Activated naive CD4-positive, alpha-beta T cell (primary cell): ENCODE measurements at places on chromosomes 2 and 18.

DNA sequence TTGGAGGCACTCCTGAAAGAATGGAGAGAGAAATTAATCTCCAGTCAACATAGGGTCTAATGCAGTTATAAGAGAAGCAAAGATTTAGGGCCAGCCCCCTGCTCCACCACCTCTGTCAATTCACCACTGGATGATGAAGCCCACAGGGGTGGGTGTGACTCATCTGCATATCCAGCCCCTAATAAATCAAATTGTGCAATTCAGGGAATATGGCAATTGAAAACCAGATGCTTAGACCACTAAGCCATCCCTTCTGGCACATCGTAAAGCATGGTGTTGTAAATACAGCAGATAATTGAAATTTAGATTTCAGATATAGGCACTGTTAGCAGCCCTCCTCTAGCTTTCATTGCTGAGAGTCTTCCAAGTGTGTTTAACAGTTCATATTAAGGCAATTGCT, 541.4 kb downstream of the PARD3B start:
- DNase-seq: no peak

DNA sequence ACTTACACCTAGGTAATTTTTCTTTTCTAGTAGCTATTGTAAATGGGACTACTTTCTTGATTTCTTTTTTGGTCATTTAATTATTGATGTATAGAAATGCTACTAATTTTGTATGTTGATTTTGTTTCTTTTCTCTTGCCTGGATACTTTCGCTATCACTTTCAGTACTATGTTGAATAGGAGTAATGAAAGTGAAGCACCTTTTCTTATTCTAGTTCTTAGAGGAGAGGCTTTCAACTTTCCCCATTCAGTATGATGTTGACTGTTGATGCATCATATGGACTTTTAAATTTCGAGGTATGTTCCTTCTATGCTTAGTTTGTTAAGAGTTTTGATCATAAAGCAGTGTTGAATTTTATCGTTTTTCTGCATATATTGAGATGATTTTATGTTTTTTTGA, 142.5 kb downstream of the CDH19 start:
- DNase-seq: no peak

DNA sequence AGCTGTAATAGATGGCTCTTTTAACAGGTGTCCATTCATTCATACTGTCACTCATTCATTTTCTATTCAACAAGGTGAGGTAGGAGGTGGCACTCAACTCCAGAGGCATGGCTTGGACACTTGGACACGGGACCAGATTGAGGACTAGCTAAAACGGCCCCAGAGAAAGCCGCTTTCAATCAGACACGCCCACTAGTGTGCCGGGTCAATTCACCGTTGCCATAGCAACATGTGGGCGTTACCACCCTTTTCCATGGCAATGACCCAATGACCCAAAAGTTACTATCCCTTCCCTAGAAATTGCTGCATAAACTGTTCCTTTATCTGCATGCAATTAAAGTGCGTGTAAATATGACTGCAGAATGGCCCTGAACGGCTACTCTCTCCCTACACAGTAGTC, 49.2 kb upstream of the LGALSL start:
- DNase-seq: no peak

DNA sequence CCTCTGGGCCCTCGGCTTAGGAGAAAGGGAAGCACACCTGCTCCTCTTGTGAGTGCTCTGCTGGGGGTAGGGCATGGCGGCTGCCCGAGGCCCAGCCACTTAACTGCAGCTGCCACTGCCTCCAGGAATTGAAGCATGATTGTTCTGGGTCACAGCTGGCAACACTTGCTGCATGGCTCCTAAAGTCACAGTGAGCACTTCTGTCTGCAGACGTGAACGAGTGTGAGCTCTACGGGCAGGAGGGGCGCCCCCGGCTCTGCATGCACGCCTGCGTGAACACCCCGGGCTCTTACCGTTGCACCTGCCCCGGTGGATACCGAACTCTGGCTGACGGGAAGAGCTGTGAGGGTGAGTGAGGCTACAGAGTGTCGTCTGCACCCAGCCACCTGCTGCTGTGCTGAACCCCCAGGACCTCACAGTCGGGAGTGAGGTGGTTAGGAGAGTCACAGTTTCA, 44.4 kb downstream of the FBLN7 start:
- DNase-seq: peak; percentile 67

GRCh38 chr2:10487081-10487740, 39.1 kb upstream of the ODC1 start:
- no peak for DNase-seq

DNA sequence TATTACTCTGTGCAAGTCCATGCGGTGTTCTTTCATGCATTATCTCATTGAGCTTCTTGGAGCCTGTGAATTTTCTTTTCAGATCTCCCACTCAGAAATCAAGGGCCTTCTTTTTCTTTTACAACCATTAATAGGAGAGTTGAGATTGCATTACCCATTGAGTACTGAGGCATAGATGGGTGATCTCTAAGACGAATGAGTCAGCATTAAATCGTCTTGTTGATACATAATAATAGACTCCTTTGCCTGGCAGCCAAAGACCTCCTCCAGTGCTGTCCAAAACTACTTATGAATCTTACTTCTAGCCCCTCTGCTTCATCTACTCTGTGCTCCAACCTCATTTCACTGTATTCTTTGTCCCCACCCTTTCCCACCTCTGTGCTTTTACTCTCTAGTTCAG, 180.5 kb downstream of the AGPS start:
- DNase-seq: no peak

DNA sequence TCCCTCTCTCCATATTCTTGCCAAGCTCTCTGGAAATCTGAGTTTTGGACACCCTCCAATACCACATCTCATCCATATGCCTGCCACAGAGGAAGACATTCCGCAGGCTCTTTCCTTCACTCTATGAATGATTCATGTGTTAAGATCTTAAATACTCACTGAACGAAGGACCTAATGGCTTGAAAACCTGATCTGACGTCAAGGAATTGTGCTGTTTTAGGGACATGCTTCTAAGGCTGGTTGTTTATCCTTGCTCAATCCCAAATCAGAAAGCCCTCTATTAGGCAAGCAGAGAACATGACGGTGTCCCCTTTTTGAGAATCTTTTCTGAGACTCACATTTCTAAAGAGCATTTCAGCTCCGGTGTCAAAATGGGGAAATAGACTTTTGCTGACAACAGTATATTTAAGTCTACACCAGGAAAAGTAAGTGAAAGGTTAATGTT, 83.7 kb upstream of the GALNT5 start:
- no peak for DNase-seq

- no peak for DNase-seq
Observed at GRCh38 chr18:56028514-56028913, 440.5 kb upstream of the TCF4 start.

- DNase-seq: no peak
Observed at GRCh38 chr2:195672674-195673073, 15.6 kb downstream of the SLC39A10 start.

- DNase-seq: no peak
Observed at GRCh38 chr2:240412975-240413812, 22.3 kb upstream of the GPC1 start.

DNA sequence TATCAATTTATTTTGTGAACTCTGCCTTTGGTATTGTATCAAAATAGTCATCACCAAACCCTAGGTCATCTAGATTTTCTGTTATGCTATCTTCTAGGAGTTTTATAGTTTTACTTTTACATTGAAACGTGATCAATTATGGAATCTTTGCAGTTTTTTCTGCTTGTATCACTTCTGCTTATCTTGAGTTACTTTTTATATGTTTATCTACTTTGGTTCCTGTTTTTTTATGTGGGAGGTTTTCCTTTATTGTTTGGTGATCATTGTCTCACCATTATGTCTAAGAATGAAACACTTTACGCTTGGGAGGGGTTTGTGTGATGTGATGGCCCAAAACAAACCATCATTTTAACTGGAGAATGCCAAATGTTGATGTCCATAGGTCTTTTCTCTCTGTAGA, 261.2 kb downstream of the SPAG16 start:
- no peak for DNase-seq

- DNase-seq: no peak
Observed at GRCh38 chr2:25333981-25334380, 7.7 kb downstream of the DNMT3A start.

DNA sequence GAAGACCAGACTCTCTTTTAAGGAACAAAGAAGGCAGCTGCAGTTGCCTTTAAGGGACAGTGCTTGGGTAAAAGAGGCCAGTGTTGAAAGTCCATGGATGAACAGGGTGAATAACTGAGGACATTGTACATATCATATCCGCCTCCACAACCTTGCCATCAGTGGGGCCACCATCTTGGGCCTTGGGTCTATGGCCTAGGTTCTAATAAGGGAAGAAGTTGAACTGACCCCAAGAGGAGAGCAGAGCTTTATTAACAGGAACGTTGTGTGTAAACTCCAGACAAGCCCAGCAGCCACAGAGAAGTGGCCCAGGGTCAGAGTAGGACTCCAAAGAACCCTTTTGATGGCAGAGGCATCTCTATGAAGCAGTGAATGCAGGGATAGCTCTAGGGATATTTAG, 332.8 kb downstream of the CYP26B1 start:
- no peak for DNase-seq

DNA sequence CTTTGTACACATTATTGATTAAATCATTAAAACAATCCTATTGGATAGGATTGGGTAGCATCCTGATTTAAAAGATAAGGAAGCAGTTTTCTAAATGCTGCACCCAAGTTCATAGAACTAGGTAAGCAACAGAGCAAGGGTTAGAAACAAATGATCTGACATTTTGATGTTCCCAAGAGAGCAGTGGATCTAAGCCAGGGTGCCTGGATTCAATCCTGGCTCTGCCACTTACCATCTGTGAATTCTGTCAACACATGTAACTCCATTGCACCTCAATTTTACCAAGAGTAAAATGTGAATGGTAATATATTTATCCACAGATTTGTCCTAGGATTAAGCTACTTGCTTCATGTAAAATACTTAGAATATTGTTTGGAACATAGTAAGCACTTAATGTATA, 982.6 kb upstream of the FANCL start:
- no peak for DNase-seq

DNA sequence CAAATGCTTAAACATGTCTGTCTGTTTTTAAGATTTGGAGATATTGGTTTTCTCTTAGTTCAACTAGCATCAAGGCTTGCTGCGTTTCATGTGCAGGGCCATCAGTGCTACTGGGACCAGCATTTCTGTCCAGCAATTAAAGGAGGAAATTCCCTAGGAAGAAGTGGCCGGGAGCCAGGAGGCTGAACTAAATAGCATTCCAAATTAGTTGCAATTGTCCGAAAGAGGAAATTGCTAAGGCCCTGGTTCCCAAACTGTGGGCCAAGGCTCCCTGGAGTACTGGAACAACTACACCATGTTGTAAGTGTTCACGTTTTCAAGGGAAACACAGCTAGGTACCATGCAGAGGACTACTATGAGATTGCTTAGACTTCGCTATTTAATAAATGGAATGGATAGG, 257.9 kb downstream of the PTPRM start:
- no peak for DNase-seq

DNA sequence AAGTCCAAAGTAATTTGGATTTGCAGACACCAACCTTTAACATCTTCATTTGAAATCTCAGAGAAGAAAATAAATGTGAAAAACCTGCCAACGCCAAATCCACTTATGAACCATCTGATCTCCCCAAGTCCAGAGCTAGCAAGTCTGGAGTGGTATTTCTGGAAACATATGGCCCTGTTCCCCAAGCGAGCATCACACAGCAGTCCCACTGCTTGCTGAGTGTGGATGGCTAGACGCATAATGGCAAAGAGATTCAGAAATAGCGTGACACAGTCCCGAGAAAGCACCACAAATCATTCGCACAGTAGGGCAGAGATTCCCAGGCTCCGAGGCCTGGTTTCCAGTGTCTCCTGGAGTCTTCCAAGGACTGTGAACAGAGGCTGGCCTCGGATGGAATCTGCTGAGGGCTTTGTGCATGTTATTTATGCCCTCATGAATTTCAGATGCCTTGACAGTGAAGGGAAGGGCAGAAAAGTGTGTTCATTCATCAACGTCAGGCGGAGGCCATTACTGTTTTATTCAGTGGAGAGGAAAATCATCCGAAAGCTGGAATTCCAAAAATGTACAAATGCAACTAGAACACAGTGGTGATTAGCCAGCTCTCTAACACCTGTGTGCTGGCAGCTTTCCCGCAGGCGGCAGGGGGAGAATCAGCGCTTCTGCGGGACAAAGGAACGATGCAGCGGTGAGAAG, 417.0 kb downstream of the EIPR1 start:
- DNase-seq: no peak

GRCh38 chr2:84077496-84077895, 381.6 kb downstream of the SUCLG1 start:
- DNase-seq: no peak

- no peak for DNase-seq
Observed at GRCh38 chr2:179770029-179770428, 91.4 kb downstream of the ZNF385B start.

DNA sequence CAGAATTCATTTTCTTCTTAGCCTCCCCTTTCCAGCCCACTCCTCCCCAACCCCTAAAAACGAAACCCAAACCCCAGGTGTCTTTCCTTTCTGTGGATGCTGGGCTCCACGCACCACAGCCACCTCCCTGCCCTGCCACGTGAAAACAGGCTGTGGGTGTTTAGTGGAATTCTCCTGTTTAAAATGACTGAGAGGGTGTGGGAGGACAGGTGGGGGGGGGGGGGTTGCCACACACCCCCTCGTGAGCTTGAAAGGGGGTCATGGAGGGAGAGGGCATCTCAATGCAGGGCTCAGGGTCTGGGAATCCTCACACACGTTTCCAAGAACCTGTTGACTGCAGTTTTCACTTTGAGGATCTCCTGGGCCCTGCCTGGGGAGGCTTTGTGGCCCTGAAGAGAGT, 110.3 kb downstream of the FAM210A start:
- DNase-seq: no peak

DNA sequence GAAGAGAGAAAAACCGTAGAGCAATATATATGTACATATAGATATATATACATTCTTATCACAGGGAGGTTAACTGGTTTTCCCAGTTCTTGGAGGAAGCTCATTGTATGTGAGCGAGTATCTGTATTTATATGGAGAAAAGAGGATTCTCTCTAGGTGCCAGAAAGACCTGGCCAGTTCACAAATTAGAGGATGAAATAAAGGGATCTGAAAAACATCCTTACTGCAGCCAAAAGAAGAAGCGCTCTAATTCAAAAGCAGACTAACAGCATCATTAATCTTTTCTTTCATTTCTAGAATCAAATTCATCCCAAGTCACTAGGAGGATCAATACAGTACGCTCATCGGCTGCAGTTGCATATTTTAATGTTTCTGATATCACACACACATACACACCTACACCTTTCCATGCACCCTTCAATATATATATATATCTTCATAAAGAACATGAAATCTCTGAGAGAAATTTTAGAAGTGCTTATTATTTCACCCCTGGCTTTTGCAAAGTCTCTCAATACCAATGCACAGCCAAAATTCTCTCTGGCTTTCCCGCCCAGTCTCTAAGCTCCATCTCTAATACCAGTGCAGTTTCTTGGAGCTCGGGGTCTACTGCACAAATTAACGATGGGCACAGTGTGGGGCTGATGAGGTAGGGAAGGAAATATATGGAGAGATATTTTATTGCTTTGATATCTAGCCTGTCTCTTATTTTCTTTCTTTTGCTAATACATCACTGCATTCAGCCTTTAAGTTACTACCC, 731 bp downstream of the NRXN1 start:
- no peak for DNase-seq

GRCh38 chr18:34342960-34343359, 118.2 kb upstream of the NOL4 start:
- DNase-seq: no peak

GRCh38 chr18:58211510-58211909, 167.5 kb downstream of the NEDD4L start:
- no peak for DNase-seq
